Smooth muscle cell of the brain vasculature (primary cell): ENCODE measurements at places on chromosomes 1 and 21.

GRCh38 chr1:27005648-27006496 is 6.8 kb downstream of the TENT5B start:
- DNase-seq = no peak

GRCh38 chr21:37165586-37165985 is 92.5 kb downstream of the TTC3 start:
- no peak for DNase-seq

DNA sequence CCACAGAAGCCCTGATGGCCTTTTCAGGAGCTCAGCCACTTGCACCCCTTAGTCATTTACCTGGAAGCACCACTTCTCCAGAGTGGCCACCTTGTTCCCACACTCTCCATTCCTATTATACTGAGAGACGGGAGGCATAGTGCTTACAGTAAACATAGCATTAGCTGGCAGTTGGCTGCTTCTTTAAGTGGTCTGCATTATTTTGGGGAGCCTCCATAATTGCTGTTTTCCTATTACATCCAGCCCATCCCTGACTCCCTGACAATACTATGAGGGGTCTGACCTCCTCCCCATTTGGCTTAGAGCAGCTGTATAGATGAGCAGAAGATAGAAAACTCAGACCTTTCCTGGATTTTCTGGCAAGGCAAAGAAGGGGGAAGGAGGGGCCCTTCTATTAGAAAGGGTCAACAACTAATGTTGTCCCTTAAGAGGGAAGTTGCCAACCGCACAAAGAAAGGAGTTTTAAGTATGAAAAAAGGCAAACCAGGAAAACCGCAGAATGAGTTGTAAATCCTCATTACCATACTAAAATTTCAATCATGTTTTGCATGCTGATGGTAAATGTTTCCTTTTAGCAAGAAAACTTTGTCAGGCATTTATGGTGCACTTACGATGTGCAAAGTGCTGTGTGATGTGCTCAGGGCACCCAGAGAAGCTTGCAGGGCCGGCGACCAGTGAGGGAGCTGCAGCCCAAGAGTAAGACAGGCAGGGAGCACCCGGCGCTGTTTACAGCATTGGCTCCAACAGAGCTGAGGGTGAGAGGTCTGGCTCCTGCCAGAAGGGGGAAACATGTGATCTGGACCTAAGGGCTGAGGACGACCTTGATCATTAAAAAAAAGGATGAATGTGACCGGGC is 167.3 kb downstream of the ZZZ3 start:
- DNase-seq = no peak

- DNase-seq = no peak
These were observed 139.6 kb downstream of the TOMM20 start for GRCh38 chr1:234989019-234989418.

GRCh38 chr1:13430495-13430894 is 20.2 kb downstream of the PRAMEF20 start:
- DNase-seq = no peak

GRCh38 chr1:114192328-114192727 is 38.7 kb upstream of the SYT6 start:
- no peak for DNase-seq

GRCh38 chr1:114926607-114927006 is 71.9 kb downstream of the SYCP1 start:
- no peak for DNase-seq

- no peak for DNase-seq
These were observed 10.1 kb downstream of the CFAP45 start for GRCh38 chr1:159889821-159890252.
